ENCODE measurements at places on chromosomes 13 and 19.

DNA sequence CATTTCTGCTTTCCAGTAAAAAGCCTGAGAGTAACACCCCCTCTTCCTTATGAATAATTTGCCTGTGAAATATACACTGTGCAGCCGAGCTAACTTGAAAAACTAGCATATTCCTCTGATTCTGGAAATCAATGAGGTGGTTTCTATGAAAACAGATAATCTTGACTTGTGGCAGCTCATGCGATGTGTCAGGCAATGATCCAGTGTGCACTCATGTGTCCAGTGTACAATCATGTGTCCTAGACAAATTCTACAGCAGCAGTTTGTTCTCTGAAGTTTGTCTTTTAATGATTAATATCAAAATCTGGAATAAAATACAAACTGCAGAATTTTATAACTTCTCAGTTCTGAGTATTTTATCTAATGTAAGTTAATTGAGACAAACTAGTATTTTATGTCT lies 2213.9 kb upstream of the PCDH20 start:
- DNase-seq: no peak

- DNase-seq: no peak
Measured at GRCh38 chr13:97387485-97387839, 46.5 kb upstream of the RAP2A start.

DNA sequence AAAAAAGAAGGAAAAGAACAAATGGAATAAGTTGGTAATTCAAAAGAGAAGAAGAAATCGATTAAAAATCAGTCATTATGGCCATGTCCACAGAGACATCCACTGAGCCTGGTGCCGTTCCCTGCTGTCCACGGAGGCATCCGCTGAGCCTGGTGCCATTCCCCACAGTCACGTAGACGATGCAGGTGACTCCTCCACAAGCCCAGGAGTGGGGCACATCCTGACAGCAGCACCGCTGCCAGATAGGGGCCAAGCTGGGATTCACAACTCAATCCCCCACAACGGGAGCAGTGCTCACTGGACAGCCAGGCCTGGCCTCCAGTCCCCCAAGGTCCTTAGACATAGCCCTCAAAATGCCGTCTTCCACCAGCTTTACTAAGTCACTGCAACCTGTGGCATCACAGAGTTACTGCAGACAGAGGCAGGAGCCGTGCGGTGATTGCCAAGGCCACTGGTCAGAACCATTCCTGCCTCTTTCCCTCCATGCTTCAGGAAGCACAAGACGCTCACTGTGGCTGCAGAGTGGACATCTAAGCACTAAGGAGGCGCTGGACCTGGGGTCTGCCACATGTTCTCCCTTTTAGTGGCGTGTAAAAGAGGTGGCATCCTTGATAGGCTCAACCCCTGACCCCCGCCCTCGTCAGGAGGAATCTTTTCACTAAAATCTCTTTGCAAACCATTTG lies 131.5 kb upstream of the SPACA7 start:
- DNase-seq: no peak

DNA sequence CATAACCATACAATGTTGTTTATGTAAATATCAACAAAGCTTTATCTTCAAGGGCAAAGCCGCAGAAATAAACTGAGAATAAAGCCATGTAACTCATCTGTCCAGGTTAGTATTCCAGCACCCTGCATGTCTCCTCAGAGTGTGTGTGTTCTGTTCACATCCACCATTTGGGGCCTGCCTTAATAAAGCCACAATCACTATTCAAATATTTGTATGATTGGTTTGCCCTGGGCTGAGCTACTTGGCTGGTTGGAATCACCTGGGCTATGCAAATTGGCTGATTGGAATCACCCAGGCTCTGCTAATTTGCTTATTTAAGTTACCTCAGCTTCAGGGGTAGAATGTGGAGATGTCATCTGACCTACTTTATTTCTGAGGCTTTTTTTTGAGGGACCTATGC lies 42.4 kb upstream of the ZNF737 start:
- DNase-seq: no peak

GRCh38 chr19:1324806-1325567 lies 39.3 kb downstream of the EFNA2 start:
- peak; percentile 15 for DNase-seq

DNA sequence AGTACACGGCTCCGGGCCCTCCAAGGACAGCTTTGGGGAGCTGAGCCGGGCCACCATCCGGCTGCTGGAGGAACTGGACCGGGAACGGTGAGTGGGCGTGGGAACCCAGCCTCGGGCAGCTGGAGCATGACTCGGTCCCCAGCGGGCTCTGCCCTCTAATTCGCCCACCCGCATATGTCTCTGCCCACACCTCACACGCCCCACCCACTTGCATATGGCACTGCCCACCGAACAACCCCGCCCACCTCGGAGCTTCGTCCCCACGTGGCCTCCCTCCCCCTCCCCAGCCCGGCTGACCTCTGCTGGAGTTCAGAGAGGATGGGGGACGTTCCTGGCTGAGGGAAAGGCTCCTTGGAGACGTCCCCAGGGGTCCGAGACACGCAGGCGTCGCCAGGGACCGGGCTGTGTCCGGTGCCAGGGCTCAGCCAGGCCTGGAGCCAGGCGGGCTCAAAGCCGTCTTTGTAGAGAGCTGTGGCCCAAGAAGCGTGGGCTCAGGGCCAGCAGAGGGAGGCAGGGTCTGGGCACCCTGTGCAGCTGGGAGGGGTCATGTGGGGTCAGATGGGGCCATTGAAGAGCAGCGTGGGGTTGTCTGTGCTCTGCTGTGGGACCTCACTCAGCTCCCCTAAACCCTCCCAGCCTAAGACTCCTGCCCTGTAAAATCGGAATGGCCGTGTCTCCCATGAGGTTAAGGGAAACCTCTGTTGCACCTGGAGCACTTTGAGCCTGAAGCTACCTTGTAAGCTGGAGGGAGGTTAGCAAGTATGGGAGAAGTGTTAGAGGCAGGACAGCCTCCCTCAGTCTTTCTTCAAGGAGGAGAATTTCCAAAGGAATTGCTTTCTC lies 3.8 kb downstream of the APC2 start:
- DNase-seq: no peak

All from activated CD4-positive, alpha-beta T cell treated with anti-CD3 and anti-CD28 coated beads for 24 hours (primary cell).